Nucleus accumbens (tissue), 56 donors: ENCODE measurements at places on chromosomes 6 and 20.

DNA sequence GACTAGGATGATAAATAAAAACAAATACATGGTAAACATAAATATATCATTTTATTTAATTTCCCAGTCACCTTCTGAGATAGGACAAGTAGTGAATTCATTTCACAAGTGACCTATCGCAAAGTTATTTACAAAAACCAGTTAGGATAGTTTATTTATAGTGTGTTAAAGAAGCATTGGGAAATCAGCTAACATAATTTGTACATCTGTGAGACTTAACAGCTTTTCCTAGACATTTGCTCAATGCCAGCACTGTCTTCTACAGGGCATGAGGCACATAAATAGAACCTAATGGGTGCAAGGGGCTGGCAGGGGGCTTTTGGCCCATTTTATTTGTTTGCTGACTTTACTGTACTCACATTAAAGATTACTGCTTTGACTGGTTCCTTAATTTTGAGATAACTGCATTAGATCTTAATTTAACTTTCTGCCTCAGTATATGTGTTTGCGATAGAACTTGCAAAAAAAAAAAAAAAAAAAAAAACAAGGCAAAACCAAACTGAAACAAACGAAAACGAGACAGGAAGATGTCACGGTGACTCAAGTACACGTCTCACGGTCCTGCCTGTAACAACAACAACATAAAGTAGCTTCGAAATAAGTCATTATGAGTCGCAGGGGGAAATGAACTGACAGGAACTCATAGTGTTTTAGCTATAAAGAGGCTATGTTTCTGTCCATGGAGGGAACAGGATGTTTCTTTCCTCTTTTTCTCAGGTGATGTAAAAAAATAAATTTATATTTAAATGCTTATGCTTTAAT, 133.7 kb upstream of the GMDS start:
- no peak for DNase-seq

DNA sequence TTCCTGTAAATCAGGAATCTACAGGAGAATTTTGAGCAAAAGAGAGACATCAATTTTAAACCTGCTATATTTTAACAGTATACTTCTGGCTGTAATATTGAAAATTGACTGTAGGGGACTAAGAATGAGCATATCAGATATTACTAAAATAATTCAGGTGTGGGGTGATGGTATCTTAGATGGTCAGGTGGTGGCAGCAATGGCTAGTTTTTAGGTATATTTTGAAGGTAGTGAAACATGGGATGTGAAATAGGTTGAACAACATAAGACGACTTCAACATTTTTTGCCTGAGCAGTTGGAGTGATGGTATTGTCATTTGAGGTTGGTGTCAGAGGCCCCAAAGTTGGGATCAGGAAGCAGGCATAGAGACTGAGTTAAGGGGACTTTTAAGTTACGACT, 32.1 kb downstream of the FAM83B start:
- DNase-seq, result no peak

DNA sequence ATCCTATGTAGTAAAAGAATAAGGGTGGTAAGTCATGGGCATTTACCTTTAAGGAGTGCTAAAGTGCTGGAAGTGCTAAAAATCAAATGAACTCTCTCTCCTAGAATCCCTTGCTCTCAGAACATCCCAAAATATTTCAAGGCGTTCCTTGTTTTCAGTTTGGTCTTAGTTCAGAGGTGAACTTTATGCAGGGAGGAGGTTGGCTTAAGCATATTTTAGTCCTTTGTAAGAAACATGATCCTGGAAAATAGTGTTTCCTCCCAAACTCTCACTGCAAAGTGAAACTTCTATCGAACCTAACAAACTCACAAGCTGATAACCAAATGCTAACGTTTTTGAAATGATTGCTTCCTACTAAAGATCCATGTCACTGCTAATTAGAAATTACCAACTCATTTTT, 231.4 kb downstream of the FOXC1 start:
- DNase-seq, result no peak

DNA sequence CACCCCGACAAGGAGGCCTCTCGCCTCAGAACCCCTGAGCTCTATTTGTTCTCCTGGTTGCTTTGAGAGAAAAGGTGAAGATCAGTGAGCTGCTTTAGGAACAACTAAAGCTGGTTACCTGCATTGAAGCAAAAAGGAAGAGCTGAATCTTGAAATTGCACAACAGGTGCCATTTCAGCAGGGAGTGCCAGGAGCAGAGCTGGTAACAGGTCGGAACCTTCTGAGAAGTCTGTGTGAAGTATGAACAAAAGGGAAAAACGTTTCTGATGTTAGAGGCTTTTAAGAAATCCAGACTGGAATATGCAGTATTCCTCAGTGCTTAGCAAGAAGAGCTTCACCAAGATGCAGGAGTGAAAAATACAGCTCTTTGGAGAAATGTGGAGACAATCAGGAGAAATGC, 164.0 kb downstream of the TMEM242 start:
- no peak for DNase-seq

DNA sequence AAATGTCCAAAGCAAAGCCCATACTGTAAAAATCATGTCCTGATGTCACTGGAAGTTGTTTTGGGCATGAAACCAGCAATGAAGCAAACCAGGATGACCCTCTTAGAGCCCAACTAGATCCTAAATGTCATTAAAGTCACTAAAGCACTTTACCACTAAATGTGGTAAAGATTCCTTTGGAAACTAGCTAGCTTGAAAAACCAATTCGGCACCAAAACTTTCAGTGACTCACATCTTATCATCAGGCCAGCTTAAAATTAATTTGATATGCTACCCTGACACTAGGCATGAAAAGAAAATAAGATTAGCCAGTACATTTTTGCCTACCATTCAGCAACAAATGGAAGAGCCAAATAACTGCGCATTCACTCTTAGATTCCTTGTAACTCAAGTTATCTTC, 145.8 kb downstream of the PACRG start:
- no peak for DNase-seq

- DNase-seq, result no peak
Measured at GRCh38 chr6:167975458-167975857, 22.0 kb upstream of the KIF25 start.

DNA sequence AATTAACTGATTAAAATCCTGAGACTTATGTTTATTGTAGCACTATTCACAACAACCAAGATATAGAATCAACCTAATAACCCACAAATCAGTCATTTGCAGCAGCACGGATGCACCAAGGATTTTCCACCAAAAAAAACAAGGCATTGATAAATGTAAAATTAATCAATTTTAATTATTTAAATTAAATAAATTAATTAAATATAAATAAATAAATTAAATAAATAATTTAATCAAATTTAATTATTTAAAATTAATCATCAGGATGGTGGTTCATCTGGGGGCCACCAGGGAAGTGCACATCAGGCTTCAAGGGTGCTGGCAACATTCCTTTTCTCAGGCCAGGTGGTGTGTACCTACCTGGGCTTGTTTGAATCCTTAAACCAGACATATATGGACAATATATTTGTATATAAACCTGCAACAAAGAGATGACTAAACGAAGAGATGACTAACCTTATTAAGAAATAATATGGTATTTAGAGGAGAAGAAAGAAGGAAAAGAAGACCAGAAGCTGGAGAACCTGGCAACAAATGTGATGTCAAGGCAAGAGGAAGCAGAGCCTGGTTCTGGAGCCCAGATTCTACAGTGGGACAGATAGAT, 89.2 kb downstream of the CD164 start:
- no peak for DNase-seq

DNA sequence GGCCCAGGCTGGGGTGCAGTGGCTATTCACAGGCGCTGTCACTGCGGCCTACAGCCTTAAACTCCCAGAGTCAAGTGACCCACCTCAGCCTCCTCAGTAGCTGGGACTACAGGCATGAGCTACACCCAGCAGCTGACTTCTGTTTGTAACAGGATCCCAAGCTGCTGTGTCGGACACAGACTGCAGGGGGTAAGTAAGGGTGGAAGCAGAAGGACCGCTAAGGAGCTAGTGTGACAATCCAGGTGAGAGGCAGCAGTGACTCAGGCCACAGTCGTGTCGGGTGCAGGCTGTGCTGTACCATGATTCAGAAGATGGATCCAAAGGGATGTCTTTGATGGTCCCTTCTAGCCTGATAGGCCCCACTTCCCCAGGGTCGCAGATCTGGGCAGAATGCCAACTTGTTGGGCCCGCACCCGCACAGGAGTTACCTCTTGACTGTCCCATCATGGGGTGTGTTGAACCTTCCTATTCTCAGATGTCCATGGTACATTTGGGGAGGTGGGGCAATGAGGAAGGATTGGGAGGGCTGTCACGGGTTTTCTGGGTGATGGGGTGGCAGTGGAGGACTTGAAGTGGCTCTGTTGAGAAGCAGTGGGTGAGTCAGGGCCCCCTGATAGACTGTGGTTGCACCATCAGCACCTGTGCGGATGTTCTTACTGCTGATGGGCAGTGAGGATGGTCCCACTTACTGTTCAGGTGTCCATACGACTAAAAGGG, 25.3 kb downstream of the AAR2 start:
- DNase-seq, result no peak

DNA sequence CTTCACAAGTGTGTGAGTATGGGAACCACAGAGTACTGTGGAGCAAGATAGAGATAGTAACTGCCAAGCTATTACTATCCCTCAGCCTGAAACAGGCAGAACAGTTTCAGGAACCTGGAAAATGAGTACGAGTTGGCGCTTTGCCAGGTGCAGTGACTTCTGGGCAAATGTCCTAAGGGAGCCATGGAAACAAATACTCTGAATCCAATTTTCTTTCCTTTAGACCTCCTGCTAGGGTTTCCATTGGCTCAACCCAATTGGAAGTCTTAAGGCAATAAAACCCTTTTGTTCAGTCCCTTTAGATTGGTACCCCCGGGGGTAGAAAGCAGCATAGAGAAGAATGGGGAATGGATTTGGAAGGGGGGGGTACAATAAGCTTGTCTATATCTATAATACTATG, 205.0 kb upstream of the EPHA7 start:
- DNase-seq, result no peak

DNA sequence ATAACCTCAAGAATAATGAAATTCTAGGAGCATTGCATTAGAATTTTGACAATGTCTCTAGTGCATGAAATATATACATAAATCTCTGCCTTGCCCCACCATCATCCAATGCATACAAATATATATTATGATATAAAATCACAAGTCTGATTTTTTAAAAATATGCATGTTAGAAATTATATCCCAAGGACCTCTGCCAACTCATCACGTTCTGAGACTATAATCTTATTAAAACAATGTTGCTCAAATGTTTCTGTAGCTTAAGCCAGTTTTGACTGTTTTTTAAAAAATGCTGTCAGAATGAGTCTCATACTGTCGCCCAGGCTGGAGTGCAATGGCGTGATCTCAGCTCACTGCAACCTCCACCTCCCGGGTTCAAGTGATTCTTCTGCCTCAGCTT, 287.0 kb upstream of the SOX4 start:
- no peak for DNase-seq

GRCh38 chr20:400454-401275, 7.4 kb upstream of the RBCK1 start:
- DNase-seq, result no peak

DNA sequence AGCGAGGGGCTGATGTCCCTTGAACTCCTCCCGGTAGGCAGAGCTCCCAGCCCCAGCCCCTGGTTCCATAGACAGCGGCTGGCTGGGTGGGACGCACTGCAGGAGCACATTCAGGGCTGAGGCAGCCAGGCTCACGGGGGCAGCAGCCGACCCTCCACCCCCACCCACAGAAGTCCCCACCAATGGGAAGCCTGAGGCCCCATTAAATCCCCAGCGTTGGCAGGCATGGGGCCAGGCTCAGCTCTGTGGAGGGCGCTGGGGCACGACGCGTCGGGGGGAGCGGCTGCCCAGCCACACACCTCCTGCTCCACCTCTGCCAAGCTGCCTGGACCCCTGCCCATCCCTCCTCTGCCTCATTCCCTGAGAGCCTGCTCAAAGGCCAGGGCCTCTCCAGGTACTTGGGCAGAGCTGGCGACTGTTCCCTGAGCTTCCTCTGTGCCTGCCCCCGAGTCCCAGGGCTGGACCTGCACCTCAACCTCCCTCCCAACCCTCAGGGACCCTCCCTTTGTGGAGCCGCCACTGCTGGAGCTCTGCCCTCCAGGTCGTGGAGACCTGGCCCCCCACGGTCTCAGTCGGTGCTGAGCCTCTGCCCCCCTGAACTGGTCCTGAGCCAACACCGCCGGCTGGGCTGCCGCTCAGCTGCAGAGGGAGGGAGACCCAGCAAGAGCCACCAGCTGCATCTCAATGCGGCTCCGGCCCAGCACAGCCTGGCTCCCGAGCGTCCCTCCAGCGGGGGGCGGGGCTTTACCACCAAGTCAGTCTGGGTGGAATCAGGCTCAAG, 9.1 kb downstream of the CHRNA4 start:
- DNase-seq, result peak; percentile 36

DNA sequence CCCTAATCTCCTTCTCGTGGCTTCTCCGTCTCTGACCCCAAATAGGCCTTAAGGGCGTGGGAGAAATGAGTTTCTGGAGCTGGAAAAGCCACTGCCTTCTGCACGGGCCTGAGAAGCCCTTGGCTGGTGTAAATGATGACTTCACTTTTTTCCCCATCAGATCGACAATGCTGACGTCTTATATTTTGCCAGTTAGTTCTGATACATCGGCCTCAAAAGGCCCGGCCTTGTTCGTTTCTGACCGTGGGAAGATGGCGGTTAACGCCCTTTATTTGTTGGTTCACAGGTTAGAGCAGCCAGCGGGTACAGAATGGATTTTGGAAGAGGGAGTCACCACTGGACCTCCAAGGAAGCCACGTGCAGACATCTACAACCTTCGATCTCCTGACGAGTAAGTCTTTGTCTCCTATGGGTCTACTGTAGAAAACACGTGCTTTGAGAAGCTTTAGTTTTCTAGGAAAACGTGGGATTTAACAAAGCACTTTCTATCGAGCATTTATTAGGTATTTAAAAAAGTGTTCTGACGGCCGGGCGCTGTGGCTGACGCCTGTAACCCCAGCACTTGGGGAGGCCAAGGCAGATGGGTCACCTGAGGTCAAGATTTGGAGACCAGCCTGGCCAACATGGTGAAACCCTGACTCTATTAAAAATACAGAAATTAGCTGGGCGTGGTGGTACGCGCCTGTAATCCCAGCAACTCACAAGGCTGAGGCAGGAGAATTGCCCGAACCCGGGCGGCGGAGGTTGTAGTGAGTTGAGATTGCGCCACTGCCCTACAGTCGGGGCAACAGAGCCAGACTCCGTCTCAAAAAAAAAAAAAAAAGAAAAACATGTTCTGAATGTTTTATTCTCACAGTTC, 1.2 kb upstream of the ZNFX1 start:
- no peak for DNase-seq

DNA sequence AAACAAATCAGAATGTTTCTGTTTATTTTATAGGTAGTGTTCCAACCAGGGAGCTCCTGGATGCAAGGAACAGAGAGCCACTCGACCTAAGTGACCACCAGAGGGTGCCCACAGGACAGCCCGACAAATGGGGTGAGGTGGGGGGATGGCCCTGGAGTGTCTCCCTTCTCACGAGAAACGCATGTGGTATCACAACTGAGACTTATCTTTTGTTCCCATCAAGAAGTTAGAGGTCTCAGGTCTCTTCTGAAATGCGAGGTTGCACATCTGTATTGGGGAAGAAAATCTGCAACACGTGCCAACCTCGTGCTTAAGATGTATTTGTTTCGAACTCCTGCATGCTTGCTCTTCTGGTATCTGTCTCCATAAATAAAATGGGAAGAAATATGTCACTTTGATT, 104.0 kb downstream of the ISM1 start:
- DNase-seq, result no peak
